ENCODE measurements at places on chromosomes 3 and 15. TPM values are rescaled to one million over a fixed set of nuclear protein-coding genes. Genes with fewer than 3 reads are reported as not detected.

NRG4 gene
- polyA plus RNA-seq, result 0.48 TPM

LPCAT4 gene
- polyA plus RNA-seq, result 376 TPM

GPR62 gene
- polyA plus RNA-seq, result not detected

HTR3E gene
- polyA plus RNA-seq, result not detected

GAP43 gene
- 21.3 TPM for polyA plus RNA-seq

CYP1A2 gene
- polyA plus RNA-seq, result not detected

ARID3B gene
- 1.6 TPM for polyA plus RNA-seq

NAALADL2 gene
- 5.1 TPM for polyA plus RNA-seq

ACTRT3 gene
- 1.5 TPM for polyA plus RNA-seq

CXCR6 gene
- polyA plus RNA-seq, result not detected

ERICH6 gene
- polyA plus RNA-seq, result not detected

DAPK2 gene
- 0.46 TPM for polyA plus RNA-seq

NXPE3 gene
- polyA plus RNA-seq, result 29.7 TPM

HRH1 gene
- 0.54 TPM for polyA plus RNA-seq

SPTBN5 gene
- 0.79 TPM for polyA plus RNA-seq

SNTN gene
- 3.5 TPM for polyA plus RNA-seq

ERC2 gene
- polyA plus RNA-seq, result 24.8 TPM

ACOX2 gene
- 2.4 TPM for polyA plus RNA-seq

TFG gene
- 149 TPM for polyA plus RNA-seq

PODXL2 gene
- 3.2 TPM for polyA plus RNA-seq

KLHL25 gene
- not detected for polyA plus RNA-seq

MAGEF1 gene
- 19.5 TPM for polyA plus RNA-seq

ZDHHC19 gene
- not detected for polyA plus RNA-seq

BCHE gene
- 30.3 TPM for polyA plus RNA-seq

TRPM1 gene
- polyA plus RNA-seq, result 0.39 TPM

DGKG gene
- polyA plus RNA-seq, result 73.5 TPM

IQCF5 gene
- polyA plus RNA-seq, result not detected

ISLR gene
- 3.0 TPM for polyA plus RNA-seq

ANKUB1 gene
- not detected for polyA plus RNA-seq

Data from Purkinje cell (primary cell).